ENCODE measurements at places on chromosomes 5 and 9.
A peak's percentile ranks its signal among the peaks of the same experiment; 100 is the strongest.

DNA sequence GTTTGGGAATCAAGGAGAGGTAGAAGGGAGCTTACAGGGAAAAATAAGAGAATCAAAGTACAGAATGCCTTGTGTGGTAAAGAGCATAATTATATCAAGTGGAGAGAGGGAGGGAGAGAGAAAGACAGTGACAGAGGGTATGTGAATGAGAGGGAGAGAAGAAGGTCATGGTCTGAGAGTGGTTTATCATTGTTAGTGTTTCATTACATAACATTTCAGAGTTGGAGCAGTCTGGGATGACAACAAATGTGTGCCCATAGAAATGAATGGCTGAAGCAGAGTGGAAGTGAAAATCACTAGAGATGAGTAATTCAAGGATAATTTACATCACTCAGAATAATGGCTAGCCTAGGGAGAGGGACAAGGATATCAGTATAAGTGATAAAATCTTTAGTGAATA, 799.2 kb downstream of the TLE1 start:
- DNase-seq: no peak

DNA sequence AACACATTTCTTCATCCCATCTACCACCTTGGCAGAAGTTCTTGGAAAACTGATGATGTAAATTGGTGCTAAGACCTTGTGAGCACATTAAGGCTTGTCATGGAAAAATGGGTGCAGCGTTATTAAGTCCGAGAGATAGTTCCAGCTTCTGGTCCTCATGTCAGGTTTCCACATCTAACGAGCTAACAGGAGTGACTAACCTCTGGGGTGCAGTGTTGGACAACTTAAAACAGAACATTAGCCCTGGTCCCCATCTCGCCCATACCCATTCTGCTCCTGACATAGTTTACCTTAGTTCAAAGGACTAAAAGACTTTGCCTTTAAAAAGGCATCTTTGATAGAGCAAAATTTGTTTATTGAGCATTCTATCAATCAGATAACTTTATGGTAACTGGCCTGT, 128.0 kb downstream of the SLC1A3 start:
- DNase-seq: peak; percentile 24

DNA sequence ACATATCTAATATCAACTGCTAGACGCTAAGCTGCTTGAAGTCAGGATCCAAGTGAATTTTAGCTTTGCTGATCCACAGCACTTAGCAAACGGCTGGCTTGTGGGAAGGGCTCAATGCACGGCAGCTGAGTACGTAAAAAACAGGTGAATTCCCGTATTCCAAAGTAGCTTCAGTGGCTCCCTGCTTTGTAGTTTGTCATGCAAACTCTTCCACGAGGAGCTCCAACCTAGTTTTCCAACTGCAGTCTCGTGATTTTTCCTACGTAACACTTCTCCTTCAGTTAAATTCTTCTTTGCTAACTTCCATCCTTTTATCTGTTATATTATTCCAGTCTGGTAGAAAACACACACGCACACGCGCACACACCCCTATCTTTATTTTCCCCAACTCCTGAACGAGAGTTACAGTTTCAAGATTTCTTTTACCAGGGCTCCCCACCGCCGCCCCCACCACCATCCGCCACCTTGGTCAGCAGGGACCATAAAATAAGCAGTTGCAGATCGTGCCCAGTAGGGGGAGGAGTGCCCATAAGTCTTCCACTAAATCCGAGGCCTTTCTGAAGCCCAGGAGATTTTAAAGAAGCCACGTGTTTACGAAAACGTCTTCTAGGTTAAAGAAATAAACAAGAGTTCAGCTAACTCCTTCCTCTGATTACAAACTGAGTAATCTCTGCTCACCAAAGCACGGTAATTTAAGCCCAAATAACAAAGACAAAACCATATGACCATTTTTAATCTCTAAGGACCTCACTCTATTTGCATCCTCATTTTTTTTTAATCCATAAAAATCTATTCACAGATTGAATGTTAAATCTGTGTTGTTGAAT, 34.8 kb upstream of the TRIO start:
- DNase-seq: peak; percentile 72

- DNase-seq: no peak
These were observed 112.4 kb downstream of the INVS start for GRCh38 chr9:100211476-100211875.

- no peak for DNase-seq
These were observed 14.0 kb upstream of the SLC6A19 start for GRCh38 chr5:1187234-1187949.

- peak; percentile 57 for DNase-seq
These were observed 26.7 kb downstream of the FOXI1 start for GRCh38 chr5:170132269-170132975.

GRCh38 chr9:124780060-124780756, 3.3 kb downstream of the OLFML2A start:
- peak; percentile 34 for DNase-seq

DNA sequence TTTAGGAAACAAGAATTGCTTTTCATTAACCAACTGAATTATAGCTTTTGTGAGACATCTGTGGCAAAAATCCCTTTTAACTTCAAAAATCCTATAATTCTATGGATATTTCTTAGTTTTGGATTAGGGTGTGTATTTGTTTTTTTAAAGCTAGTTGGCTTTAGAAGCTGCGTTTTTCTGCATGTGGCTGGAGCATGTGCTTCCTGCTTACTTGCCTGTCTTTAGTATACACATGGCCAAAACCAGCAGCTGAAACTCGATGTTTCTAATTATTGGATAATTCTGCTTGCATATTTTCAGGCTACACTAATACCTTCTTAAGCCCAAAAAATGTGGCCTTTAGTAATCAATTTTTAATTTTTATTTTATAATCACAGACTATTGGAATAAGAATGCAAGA, 8.9 kb downstream of the RECK start:
- DNase-seq: no peak

GRCh38 chr9:133737071-133737773, 930 bp downstream of the SARDH start:
- DNase-seq: peak; percentile 72

DNA sequence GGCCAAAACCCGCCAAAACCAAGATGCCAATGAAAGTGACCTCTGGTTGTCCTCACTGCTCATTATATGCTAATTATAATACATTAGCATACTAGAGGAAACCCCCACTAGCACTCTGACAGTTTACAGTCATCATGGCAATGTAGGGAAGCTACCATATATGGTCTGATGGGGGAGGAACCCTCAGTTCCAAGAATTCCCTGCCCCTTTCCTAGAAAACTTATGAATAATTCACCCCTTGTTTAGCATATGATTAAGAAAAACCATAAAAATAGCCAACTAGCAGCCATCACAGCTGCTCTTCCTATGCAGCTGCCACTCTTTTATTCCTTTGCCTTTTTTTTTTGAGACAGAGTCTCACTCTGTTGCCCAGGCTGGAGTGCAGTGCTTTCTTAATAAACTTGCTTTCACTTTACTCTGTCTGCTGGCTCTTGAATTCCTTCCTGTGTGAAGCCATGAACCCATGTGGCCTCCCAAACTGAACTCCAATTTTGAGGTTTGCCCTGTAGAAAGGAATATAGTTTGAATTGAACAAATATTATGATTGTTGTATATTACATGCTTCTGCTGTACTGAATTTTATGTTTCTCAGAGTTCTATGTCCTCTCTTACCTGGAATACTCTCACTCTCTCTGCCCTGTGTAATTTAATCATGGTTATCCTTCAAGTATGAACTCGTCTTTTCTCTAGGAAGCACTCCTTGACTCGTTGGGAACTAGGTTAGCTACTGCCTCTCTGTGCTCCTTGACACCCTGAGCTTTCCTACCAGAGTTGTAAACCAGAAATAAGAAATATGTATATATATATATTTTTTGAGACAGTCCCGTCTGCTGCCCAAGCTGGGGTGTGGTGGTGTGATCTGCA, 59.8 kb downstream of the KIAA1958 start:
- DNase-seq: no peak

GRCh38 chr9:120413121-120414048, 166.6 kb downstream of the CDK5RAP2 start:
- peak; percentile 46 for DNase-seq

DNA sequence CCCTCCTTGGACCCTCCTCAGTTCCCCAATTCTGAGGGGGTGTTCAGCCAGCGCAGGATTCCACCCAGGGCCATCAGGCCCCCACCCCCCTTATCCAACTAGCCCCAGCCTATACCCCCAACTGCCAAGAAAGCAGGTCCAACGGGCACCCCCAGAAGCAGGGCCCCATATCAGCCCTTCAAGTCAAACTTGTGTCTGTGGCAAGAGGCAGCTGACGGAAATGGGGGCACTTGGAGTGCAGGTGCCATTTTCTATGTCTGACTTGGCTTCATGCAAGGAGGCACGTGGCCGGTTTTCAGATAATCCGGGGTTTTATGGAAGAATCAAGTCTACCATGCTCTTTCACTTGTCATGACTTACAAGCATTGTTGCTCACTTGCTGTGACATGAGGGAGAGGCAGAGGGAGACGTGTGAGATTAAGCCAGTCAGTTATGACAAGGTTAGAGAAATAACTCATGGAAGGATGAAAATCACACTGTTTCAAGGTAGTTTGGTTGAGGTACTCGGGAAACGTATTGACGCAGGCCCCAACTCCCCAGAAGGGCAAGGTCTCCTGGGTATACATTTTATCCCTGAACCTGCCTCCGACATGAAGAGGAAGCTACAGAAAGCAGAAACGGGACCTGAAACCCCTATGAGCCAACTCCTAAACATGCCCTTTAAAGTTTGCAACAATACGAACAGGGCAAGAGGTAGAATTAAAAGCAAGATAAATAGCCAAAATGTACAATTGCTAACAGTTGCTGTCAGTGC, 26.5 kb upstream of the CLPTM1L start:
- DNase-seq: no peak

GRCh38 chr5:32522429-32523143, 62.8 kb upstream of the SUB1 start:
- no peak for DNase-seq

GRCh38 chr5:56359809-56360685, 126.9 kb upstream of the ANKRD55 start:
- DNase-seq: no peak

GRCh38 chr5:146751781-146752401, 126.7 kb downstream of the PPP2R2B start:
- no peak for DNase-seq

GRCh38 chr9:530681-531080, 310.8 kb upstream of the DMRT1 start:
- no peak for DNase-seq

DNA sequence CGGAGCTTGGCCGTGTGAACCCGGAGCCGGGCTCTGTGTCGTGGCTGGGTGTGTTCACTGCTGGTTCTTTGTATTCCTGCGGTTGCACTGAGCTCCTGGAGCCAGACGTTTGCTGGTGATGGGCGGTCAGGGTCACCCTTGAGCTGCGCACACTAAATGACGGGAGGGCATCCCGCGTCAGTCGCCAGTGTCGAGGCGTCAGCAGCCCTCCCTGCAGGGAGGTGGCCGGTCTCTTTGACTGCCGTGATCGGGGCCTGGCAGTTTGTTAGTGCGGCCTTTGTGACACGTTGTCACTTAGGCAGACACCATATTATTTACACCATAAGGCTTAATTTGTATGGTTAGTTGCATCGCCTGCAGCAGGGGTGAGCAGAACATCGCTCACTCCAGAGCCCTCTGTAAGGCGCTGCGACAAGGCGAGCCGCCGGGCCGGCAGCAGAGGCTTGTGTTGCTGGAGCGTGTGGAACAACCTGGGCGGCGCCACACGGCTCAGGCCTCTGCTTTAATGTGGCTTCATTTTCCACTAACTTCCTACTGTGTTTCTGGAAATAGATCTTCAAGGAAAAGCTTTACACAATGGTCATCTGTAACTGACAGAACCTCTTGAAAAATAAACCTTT, 8.3 kb downstream of the NDUFS6 start:
- no peak for DNase-seq

- DNase-seq: peak; percentile 12
These were observed 1.3 kb downstream of the LVRN start for GRCh38 chr5:115963566-115963965.

GRCh38 chr5:39186289-39186688, 33.1 kb downstream of the FYB1 start:
- DNase-seq: no peak

DNA sequence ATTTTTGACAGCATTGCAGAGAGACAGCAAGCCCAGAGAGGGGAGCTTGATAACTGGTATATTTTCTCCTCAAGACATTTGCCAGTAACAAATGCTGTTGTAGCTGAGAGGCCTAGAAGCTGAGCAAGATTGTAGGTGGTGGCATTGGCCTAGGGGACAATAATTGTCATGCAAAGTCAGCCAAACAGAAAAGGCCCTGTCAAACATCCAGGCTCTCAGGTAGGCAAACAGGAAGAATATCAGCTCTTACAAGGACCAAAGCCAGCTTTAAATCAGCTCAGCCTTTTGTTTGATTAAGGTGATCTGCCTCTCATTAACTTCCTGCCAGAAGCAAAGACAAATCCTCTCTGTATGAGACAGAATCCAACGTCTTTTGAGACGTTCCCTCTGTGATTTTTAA, 29.7 kb upstream of the BARX1 start:
- DNase-seq: no peak

DNA sequence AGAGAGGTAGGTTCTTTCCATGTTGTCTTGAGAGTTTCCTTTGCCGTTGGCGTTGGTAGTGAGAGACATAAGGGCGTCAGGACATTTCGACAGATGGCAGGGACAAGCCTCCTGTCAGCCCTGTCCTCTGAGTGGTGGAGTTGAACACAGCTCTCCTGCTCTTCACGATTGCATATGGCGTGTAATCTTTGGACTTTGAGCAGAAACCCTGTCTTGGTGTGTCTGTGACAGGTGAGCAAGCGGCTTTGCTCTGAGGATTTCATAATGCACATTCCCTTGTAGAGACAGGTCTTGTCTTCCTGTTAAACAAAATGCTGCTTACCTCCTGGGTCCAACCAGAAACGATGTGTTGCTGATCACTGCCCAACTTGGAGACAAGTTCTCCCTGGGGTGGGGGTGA, 146.5 kb downstream of the NXNL2 start:
- no peak for DNase-seq

GRCh38 chr5:138032028-138032571, 779 bp downstream of the FAM13B start:
- no peak for DNase-seq

DNA sequence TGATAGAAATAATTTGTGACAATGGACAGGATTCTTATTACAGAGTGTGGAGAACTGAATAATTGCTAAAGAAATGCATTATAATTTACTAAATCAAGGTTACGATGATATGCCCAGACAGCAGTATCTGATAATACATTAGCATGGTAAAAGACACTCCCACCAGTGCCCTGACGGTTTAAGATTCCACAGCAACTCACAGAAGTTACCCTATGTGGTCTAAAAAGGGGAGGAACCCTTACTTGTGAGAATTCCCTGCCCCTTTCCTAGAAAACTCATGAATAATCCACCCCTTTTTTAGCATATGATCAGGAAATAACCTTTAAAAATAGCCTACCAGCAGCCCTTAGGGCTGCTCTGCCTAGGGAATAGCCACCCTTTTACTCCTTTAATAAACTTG, 244.7 kb upstream of the SLC24A2 start:
- no peak for DNase-seq

- DNase-seq: no peak
These were observed 61.8 kb upstream of the TRPM3 start for GRCh38 chr9:71183251-71183650.
